Fibroblast of skin of right biceps (primary cell): ENCODE measurements at places on chromosomes 4 and X.

GRCh38 chr4:110196871-110197528, 1.4 kb downstream of the ELOVL6 start:
- peak; percentile 47 for DNase-seq

DNA sequence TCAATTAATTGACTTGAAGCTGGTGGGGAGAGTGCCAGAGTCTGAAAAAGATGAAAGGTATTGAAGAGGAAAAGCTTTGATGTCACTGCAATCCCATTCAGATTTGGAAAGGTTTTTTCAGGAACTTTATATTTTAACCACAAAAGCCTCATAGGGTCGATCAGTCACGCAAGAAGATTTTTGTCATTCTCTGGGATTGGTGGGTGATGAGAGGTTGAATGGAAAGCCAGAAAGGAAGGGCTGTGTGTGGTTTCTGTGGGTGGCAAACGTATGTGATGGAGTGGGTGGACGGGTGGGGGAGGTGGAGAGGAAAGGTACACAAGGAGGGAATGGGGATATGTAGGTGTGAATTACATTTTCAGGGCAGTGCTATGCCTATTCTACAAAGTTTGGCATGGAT, 173.8 kb upstream of the SCML1 start:
- DNase-seq: peak; percentile 75

GRCh38 chr4:172245516-172245915, 432.3 kb downstream of the GALNTL6 start:
- peak; percentile 1 for DNase-seq

DNA sequence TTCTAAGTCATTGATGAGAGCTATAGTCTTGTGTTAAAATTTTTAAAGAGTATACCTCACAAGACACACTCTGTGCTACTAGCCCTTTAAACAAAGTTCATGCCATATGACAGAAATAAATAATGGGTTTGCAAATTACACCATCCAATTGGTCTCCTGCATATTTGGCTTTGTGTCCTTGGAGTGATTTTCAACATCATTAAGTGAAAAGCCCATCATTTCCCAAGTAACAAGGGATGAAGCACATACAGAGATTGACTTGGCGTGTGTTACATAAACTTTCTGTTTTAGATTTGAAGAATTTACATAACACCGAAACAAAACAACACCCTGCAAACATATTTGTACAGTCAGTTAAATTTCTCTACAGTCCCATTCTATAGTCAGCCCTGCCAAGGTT, 216.9 kb upstream of the NEIL3 start:
- DNase-seq: no peak

GRCh38 chr4:478373-478772, 20.6 kb downstream of the ZNF721 start:
- DNase-seq: peak; percentile 8

DNA sequence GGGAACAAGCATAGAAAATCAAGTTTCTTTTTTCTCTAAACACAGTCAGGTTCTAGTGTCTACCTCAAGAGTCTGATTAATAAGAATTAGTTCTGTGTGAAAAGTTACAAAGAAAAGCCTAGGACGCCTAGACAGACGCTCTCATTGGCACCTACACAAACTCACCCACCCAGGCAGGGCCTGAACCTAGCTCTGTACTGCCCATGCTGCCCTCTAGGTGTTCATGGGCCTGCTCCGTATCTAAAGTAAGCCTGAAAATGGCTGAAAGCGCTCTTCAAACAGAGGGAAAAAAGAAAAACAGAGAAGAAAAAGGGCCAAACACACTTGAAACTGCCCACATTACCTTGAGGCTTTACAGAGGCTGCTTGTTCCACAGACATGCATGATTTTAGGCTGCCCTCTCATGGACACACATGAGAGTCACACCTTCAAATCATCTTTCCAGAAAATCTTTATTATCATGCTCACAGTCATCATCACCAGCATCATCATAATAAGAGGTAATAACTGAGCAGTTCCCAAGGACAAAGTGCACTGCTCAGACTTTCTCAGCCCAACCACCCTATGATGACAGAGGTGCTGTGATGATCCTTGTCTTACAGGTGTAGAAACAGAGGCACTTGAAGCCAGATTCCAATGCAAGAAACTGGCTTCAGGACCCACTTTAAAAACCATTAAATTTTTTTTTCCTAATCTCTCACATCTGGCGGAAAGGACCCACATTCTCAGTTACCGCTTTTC, 49.6 kb downstream of the MAP7D2 start:
- peak; percentile 59 for DNase-seq

- peak; percentile 8 for DNase-seq
Observed at GRCh38 chr4:186149872-186150271, 41.5 kb upstream of the CYP4V2 start.

GRCh38 chr4:120557372-120557771, 365.2 kb downstream of the PRDM5 start:
- peak; percentile 35 for DNase-seq

DNA sequence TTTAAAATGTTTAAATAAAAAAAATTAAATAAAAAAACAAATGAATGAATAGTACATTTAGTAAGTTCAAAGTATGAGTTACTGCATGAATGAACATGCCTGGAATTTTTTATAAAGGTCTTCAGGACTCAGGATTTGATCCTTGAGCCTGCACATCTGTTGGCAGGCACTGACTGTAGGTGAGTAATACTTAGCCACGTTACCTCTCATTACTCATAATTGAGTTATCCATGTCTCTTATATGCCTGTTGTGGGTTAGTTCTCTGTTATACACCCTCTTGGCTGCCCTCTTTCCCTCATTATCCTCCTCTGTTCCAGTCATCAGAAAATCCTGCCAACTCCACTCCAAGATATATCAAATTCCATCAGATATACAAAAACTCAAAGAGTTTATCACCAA, 276.0 kb downstream of the FBXW7 start:
- peak; percentile 75 for DNase-seq

DNA sequence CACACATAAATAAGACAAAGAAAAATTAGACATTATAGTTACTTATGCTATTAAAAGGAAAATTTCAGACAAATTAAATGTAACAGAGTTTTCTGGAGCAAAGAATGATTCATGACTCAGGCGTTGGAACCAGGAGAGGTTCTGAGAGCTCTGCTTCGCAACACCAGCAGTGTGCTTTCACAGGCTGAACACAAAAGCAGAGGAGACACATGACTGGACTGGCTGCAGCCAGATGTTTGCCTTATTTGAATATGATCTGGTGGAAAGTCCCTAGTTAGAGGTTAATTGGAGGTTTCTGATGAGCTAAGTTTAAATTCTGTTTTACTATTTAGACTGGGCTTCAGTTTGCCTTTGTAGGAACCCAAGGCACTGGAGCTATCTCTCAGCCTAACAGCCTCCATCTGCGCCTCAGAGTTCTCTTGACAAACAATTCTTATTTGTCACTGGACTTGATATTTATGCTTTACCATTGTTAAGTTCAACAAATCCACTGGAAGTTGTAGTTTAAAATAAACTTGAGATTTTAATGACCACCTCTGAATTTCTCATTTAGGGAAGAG, 16.2 kb downstream of the BOD1L1 start:
- no peak for DNase-seq

DNA sequence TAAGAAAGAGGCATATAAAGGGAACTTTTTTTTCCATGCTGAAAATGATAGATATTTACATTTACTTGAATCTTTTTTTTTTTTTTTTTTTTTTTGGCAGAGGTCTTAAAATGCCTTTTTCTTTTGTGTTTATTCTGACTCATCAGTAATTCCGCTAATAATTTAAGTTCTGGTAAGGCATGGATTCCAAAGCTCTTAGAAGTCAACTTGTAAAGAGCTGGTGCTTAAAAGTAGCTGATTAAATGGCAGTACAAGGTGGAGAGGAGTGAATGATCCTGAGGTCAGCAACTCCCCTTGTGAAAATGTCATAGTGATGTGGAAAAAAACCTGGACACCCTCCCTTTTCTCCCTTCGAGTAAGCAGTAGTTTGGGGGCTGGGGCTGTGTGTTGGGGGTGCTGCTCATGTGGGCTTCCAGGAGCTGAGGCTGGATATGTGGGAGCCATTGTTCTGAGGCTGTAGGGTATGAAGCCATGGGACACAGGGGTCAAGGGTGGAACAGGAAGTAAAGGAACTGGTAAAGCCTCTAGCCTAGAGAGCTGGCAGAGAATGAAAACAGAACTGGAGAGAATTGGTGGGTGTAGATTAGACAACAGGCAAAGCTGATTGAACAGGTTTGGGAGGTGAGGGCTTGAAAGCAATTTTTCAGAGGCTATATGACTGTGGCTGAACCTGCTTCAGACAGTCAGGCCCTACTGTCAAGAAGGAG, 41.0 kb upstream of the PITX2 start:
- DNase-seq: peak; percentile 90

DNA sequence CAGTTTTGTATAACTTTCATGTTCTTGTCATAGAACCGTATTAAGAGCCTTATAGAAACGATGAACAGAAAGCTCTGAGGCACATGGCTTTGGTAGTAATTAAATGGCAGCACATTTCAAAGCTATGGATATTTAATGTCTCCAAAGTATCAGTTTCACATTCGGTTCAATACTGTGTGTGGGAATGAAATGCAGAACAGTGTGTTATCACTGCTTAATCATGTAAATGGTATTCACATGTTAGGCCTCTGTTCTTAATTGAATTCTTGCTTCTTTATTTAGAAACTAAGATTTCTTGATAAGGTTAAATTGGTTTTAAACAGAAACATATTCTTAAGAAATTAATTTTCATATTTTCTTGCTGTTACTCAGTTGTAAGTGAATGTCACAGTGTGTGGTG, 701.0 kb upstream of the PITX2 start:
- DNase-seq: peak; percentile 73
